ENCODE measurements at places on chromosomes 2 and 18.

DNA sequence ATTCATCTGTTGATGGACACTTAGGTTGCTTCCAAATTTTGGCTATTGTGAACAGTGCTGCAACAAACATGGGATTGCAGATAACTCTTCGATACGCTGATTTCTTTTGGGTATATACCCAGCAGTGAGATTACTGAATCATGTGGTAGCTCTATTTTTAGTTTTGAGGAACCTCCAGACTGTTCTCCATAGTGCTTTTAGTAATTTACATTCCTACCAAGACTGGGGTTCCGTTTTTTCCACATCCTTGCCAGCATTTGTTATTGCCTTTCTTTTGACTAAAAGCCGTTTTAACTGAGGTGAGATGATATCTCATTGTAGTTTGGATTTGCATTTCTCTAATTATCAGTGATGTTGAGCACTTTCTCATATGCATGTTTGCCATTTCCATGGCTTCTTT is 200.3 kb downstream of the MBD5 start:
- DNase-seq, result no peak

DNA sequence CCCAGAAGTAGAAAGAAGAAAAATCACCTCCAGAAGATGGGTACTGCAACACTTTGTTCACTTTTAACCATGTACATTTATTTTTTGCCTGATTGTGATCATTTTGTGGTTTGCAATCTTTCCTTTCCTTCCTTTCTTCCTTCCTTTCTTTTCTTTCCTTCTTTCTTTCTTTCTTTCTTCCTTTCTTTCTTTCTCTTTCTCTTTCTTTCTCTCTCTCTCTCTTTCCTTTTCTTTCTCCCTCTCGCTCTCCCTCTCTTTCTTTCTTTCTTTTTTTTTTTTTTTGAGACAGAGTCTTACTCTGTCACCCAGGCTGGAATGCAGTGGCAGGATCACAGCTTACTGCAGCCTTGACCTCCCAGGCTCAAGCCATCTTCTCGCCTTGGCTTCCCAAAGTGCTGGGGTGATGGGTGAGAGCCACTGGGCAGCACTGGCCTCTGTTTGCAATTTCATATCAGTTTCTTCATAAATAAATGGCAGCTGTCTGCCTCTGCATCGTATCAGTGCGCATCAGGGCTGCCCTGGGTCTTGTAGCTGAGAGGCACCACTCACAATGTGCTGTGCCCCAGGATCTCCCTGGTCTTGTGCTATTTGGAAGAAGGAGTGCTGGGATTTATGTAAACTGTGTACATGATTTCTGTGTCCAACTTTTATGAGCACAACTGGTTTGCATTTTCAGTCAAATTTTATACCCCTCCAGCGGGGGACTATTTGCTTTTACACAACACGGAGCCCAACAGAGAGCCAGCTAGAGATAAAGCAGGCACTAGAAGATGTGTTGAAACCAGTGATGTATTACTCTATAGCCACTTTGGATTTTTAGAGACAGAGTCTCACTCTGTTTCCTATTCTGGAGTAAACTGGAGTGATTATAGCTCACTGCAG is 6.9 kb upstream of the LIMS2 start:
- DNase-seq, result no peak

DNA sequence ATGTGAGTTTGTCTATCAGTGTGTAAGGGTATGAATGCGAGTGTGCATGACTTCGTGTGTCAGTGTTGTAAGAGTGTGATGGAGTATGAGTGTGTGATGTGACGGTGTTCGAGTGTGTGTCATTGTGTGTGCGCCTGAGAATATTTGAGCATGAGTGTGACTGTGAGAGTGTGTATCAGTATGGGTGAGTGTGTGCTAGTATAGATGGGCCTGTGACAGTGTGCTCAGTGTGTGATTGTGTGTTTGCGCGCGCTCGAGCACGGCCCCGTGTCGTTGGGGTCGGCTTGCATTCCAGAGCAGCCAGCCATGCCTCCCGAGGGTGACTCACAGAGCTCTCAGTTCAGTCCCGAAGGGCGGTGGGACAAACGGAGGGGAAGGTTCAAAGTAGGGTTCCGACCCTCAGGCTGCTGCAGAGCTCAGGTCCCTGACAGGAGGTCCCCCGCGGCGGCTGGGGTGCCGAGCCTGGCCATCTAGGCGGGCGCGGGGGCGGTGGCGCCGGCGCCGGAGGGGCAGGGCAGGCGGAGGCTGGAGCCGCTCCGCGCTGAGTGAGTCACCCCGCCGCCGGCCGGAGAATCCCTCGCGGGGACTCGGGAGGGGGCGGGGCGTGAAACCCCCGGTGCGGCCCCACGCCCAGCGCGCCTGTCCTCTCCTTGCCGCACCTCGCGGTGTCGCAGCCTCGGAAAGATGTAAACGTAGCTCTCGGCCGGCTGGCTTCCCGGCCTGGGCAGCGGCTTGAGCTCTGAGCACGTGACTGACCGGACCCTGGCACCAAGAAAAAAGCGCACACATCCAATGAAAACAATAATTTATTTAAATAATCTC is 3.8 kb downstream of the DLX2 start:
- DNase-seq, result no peak

- no peak for DNase-seq
Measured at GRCh38 chr2:227466887-227467600, 4.9 kb upstream of the AGFG1 start.

DNA sequence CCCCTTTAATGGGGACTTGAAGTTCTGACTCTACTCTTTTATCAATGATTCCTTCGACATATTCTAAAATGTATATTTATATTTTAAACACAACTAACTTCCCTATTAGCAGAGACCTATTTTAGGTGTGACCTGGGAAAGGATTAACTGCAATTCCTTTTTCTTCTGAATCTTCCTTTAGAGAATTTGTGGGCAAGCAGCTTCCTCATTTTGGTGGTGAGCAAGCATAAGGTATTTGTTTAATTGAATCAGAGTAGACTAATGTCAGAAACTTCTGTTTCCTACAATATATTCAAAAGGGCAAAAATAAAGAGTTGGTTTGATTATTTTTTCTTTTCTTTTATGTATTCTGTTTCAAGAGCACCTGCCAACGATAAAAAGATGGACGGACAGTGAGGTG is 237.0 kb downstream of the IKZF2 start:
- DNase-seq, result no peak

DNA sequence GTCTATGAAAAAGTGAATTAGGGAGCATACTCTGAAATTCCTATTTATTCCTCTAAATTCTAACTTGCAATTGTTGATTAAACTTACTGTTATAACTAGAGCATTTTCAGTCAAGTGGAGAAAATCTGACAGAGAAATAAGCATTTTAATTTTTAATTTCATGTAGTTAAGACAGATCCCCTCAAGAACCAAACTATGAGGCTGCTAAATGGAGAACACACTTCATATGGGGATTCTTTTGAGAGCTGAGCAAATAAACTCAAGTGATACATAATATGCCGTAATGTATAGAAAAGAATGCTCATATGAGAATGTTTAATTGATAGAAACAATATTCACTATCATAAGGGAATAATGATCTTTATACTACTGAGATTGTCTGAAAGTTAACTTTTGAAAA is 340.8 kb downstream of the ERBB4 start:
- DNase-seq, result no peak

- no peak for DNase-seq
Measured at GRCh38 chr2:16709769-16710168, 44.1 kb upstream of the CYRIA start.

- no peak for DNase-seq
Measured at GRCh38 chr2:189369566-189369965, 71.7 kb upstream of the WDR75 start.

GRCh38 chr2:42030200-42030759 is 17.5 kb upstream of the PKDCC start:
- DNase-seq, result no peak

DNA sequence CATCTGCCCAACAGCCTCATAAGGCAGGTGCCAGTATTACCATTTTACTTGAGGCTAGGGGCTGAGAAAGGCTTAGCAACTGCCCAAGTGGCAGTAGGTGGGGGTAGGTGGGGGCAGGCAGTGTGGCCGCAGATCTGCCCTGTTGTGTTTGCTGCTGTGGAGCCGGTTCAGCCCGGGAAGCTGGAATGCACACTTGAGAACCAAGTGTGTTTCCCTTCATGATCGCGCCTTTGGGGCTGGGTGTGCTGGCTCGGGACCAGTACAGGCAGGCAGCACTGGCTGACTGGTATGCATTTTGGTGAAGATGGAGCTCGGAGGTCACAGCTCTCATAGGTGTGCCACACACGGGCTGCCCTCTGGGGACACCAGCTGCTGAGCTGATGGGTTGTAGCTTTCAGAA is 85.1 kb downstream of the CABLES1 start:
- no peak for DNase-seq

- DNase-seq, result no peak
Measured at GRCh38 chr2:43676322-43677050, at the start of gene C1GALT1C1L. Gene C1GALT1C1L, minus strand, starts transcription at chr2:43676429. Its CDS starts 107 bp downstream, at chr2:43676322.

DNA sequence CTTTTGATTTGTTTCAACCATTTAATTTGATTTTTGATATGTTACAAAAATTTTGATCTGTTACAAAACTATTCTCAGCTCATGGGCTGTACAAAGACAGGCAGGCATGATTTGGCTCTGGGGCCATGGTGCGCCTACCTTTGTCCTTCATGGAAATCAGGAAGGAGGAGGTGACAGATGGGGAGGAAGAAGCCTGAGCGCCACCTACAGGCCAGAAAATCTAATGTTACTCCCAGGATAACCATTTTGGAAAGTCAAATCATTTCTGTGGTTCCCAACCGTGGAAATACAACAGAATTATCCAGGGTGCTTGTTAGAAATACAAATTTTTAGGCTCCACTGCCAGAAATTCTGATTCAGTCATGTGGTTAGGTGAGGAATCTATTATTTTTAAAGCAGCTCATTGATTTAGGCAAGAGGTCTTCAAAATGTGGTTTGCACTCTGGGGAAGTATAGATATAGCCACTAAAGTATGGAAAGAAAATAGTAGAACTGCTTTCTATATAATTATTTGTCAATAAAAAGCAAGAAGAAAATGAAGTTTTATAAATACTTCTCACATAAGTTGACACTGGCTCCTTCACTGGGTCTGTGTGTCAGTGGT is 93.9 kb downstream of the EVA1A start:
- no peak for DNase-seq

- DNase-seq, result no peak
Measured at GRCh38 chr2:11201969-11202368, 46.7 kb downstream of the SLC66A3 start.

DNA sequence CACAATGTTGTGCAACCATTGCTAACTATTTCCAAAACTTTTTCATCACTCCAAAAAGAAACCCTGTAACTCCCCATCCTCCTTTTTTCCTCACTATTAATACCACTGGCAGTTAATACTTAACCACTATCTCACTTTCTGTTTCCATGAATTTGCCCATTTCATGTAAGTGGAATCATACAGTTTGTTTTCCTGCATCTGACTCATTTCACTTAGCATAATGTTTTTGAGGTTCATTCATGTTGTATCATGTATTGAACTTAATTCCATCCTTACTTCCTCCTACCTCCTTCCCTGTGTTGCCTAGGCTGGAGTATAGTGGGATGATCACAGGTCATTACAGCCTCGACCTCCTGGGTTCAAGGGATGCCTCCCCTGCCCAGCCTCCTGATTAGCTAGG is 68.3 kb downstream of the FAM117B start:
- no peak for DNase-seq

- DNase-seq, result no peak
Measured at GRCh38 chr2:118668431-118669424, 178.7 kb downstream of the EN1 start.

DNA sequence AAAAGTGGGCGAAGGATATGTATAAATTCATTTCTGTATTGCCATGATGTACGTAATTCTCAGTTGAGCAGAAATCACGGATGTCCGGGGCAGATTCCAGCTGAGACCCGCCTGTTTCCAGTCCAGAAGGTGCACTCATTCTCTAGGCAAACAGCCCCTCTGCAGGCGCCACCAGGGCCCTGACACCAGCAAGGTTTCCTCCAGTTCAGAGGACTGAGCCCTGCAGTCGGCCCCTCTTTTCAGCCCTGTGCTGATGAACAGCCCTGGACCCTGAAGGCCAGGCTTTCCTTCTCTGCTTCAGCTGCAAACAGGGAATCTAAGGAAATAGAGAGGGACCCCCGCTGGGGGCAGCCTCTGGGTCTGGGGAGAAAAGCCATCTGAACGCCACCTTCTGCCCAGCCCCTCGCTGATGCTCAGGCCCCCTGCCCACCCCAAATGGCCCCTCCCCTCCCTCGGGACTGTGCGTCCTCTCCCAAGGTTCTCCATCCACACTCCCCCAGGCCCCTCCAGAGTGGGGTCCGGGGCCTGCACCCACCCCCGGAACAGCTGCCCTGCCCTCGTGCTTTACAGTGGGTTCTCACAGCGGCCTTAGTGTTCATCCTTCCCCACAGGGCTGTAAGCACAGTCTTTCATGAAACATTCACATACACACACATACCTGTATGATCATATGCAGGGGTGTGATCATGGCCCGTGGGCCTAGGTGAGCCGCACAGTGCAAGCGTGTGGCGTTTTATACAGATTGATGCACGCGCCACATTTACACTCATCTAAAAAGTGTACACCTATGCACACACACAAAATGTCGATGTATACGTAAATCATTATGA is 12.1 kb downstream of the COPS9 start:
- no peak for DNase-seq

- no peak for DNase-seq
Measured at GRCh38 chr2:110807522-110807921, 75.1 kb downstream of the ACOXL start.

DNA sequence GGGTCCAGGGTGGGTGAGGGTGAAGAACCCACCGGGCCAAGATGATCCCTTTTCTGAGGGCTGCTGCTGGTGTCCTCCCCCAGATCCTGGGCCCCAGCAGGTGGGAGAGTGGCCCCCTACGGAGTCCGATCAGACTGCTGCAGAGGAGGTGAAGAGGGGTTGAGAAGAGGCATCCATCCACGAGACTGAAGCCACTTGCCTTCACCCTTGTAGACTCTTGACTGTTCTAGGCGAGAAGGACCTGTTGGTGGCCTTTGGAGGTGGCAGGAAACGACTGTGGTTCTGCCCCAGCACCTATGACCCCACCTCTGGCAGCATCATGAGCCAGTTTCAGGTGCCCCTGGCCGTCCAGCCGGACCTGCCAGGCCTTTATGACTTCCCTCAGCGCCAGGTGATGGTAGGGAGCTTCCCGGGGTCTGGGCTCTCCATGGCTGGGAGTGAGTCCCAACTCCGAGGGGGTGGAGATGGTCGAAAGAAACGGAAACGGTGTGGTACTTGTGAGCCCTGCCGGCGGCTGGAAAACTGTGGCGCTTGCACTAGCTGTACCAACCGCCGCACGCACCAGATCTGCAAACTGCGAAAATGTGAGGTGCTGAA is 1.5 kb downstream of the TET3 start:
- DNase-seq, result no peak

- no peak for DNase-seq
Measured at GRCh38 chr18:56702946-56703345, 51.8 kb downstream of the WDR7 start.

- DNase-seq, result no peak
Measured at GRCh38 chr2:74374509-74375205, 5.5 kb downstream of the DCTN1 start.

DNA sequence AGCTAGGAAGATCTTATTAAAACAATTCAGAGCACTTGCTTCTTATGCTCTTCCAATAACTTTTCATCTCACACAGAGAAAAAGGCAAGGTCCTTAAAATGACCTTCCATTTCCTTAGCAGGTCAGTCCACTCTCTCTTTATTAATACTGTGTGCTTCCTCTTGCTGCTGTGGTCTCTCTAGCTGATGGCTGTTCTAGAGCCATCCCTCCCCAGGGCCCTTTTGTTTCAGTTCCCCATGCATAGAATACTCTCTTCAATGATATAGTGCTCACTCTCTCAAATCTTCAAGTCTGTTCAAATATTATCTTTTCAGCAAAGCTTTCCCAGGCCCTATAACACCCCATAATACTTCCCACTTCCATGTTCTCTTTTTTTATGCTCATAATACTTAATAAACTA is 469.3 kb downstream of the METTL4 start:
- DNase-seq, result no peak
